ENCODE measurements at places on chromosomes 3 and 15. TPM values are rescaled to one million over a fixed set of nuclear protein-coding genes. Genes with fewer than 3 reads are reported as not detected.

GRCh38 chr15:45146405-45146804 lies 16.6 kb downstream of the DUOX1 start:
- DNase-seq: no peak

- DNase-seq: no peak
These were observed 37.9 kb downstream of the EID1 start for GRCh38 chr15:48915861-48916260.

GRCh38 chr3:195839260-195840010 lies 27.7 kb upstream of the MUC4 start:
- DNase-seq: peak; percentile 60

DNA sequence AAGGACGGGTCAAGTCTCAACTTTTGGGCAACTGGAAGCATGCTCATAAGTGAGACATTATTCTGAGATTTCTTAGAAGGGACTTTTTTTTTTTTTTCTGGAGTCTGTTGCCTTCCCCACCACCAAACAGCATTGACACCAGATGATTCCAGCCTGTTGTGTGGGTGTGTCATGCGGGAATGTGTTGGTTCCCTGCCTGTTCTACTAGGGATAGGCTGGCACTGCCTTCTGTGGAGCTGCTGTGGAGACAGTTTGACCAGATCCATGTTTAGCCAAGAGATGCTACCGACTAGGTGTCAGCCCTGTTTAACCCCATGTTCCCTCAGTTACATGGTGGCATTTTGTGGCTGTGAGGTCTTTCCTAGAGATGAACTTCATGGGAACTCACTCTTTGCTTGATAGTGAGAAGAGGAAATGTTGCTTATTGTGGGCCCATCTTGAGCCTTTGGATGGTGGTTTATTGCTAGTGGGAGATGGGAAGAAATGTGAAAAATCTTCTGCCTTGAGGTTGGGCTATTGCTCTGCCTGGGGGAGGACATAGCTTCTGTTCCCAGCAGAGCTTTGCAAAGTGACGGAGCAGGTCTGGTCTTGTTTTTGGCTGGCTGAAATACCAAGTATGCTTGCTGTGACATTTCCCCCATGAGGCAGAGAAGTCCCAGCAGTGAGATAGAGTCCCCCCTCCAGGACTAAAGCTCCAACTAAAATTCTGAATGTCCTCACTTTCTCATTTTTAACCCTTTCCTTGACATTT lies 31.3 kb downstream of the TRAK1 start:
- DNase-seq: no peak

- DNase-seq: no peak
These were observed 138.7 kb upstream of the CBLB start for GRCh38 chr3:106007512-106007911.

The CLDN16 gene
- 0.96 TPM for total RNA-seq
